ENCODE measurements at places on chromosomes 1 and 21.

GRCh38 chr1:232143315-232143886 is 486.5 kb downstream of the SIPA1L2 start:
- no peak for DNase-seq

DNA sequence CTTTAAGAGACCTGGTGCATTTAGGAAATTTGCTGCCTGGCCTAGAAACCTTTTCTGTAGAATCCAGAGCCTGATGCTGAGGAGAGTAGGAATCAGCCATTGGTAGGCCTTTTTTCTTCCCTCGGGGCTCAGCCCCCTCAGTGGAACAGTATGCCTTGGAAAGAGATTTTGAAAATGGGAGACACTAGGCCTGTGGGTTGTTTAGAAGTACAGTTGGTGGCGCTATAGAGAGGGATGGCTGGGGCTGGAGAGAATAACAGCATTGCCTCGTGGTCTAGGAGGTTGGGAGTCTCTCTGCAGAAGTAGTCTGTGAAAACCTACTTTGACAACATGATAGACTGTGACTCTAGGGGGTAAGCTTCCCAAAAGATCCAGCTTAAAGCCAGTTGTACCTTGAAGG is 8.2 kb downstream of the KIF2C start:
- no peak for DNase-seq

GRCh38 chr1:2158272-2158671 is 36.3 kb downstream of the FAAP20 start:
- no peak for DNase-seq

GRCh38 chr21:46001821-46002681 is 20.5 kb downstream of the COL6A1 start:
- DNase-seq = peak; percentile 17

DNA sequence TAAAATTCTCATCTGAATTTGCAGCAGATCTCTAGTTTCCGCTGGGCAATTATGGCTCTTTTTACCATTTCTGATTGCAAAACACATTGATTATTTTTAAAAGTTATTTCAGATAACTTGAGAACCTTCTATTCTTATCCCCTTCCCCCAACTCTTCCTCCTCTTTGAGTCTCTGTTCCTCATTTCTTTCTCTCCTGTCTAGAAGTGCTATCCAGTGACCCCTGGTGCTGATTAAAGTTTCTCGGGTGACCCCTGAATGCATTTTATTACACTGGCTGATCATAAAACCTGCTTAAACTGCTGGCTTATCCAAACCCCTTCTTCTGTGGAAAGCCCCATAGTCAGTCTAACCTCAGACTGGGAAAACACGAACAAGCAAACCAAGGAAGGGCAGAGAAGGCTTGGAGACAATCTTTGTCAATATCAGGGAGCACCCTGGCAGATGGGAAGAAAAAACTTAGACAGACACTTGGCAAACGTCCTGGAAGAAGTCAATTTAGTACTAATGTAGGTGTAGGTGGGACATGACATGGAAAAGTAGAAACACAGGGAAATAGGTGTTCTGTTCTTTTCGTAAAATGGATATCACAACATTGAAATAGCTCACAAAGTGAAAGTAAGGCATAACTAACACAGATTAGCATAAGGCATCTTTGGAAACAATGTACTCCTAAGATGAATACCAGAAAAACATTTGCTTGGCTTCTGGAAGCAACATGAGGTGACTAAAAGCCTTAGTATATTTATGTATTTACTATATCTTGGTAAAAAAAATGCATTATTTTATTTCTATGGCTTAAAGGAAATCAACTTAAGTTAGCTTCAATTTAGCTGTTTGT is 61.4 kb downstream of the GORAB start:
- no peak for DNase-seq

- no peak for DNase-seq
Measured at GRCh38 chr1:248918131-248918530, 12.1 kb downstream of the PGBD2 start.

GRCh38 chr1:238955934-238956333 is 430.4 kb upstream of the CHRM3 start:
- DNase-seq = no peak

DNA sequence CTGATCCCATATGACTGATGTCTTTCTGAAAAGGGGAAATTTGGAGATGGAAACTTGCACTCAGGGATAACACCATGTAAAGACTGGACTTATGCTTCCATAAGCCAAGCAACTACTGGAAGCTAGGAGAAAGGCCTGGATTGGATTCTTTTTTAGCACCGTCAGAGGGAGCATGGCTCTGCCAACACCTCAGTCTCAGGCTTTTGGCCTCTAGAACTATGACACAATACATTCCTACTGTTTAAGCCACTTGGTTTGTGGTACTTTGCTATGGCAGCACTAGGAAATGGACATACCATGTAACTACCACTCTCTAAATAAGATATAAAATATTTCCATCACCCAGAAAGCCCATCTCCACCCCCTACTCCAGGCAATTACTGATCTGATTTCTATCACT is 139.7 kb downstream of the CYYR1 start:
- no peak for DNase-seq

DNA sequence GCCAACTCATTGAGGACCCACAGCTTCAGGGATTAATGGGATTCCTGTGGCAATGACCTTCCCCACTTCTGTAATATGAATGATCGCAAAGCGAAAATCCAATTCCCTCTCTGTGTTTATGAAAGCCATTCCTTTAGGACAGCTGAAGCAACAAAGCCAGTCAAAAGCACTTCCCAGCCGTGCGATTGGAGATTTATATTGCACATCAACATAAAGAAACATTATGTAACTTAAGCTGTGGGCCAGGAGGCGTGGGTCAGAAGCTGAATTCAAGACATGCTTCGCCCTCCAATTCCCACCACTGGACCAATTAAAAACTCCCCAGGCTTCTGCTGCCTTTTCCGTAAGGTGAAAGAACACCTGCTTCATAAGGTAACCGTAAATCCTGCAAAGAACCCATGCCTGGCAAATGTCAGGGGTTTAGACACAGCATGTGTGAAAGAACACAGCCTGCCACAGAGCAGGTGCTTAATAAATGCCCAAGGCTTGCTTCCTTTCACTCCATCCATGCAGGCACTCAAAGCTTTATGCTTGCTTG is 138.9 kb upstream of the SOD1 start:
- no peak for DNase-seq

Data from colonic mucosa (tissue), 4 donors.